Left cardiac atrium (tissue), 4 donors: ENCODE measurements at places on chromosomes 12 and 14.

DNA sequence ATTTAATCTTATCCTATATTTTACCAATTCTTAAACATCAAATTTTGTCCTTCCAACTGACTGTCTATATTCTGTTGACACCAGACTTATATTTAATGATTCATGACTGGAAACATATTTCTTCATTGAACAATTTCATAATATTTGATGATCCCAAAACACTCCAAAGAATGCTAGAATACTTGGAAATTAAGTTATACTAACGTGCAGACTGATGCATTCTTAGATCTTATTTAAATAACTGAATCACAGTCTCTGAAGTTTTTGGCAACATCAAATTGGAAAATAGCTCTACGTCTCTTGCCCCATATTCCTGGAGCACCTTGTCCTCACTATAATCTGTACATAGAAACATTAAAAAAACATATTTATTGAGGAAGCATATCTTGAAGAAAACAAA lies 127.4 kb downstream of the HMGA2 start:
- no peak for DNase-seq

DNA sequence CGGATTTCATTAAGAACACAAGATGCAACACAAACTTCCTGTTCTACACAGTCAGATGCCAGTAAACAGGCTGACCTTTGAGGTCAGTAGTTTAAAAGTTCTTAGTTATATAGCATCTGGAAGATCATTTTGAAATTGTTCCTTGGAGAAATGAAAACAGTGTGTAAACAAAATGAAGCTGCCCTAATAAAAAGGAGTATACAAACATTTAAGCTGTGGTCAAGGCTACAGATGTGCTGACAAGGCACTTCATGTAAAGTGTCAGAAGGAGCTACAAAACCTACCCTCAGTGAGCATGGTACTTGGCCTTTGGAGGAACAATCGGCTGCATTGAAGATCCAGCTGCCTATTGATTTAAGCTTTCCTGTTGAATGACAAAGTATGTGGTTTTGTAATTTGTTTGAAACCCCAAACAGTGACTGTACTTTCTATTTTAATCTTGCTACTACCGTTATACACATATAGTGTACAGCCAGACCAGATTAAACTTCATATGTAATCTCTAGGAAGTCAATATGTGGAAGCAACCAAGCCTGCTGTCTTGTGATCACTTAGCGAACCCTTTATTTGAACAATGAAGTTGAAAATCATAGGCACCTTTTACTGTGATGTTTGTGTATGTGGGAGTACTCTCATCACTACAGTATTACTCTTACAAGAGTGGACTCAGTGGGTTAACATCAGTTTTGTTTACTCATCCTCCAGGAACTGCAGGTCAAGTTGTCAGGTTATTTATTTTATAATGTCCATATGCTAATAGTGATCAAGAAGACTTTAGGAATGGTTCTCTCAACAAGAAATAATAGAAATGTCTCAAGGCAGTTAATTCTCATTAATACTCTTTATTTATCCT lies 13.5 kb downstream of the PTGER2 start:
- no peak for DNase-seq

GRCh38 chr12:60335745-60336144 lies 739.9 kb downstream of the SLC16A7 start:
- DNase-seq = no peak

- peak; percentile 90 for DNase-seq
Observed at GRCh38 chr14:75050852-75051555, at the start of gene MLH3. Gene MLH3, minus strand, starts transcription at chr14:75051467. Its CDS starts 1,812 bp downstream, at chr14:75049655.

GRCh38 chr12:90945070-90945649 lies 9.8 kb downstream of the CCER1 start:
- no peak for DNase-seq

GRCh38 chr14:75144944-75145343 lies 18.1 kb upstream of the NEK9 start:
- no peak for DNase-seq
